ENCODE measurements at places on chromosomes 6 and 20.

GRCh38 chr6:36888654-36889481 lies 3.1 kb downstream of the C6orf89 start:
- no peak for DNase-seq

DNA sequence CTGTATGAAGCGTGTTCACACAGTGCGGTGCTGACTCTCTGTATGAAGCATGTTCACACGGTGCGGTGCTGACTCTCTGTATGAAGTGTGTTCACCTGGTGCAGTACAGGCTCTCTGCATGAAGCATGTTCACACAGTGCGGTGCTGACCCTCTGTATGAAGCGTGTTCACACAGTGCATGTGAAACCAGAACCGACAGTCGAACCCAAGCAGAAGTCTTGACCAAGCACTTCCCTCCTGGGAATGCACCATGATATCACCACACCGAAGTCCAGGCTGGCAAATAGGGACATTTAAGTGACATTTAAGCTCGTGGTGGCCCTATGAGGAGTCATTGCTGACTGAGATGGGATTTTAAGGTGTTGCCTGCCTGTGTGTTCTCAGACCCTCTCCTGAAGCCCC lies 11.3 kb upstream of the SERPINB1 start:
- no peak for DNase-seq

DNA sequence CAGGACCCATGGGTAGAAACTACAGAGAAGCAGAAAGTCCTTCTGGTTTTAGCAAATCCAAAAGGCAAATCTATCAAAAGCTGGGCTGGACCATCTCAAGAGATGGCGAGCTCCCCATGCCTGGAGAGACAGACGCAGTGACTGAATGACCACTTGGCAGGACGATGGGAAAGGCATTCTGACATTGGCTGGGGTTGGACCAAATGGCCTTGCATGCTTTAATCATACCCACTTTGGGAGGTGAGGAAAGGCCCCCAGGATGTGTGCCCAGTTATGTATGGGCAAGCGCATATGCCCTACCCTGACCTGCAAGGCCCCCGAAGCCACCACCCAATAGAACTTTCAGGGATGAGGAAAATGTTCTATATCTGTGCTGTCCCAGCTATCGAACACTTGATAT lies 45.1 kb downstream of the JPH2 start:
- no peak for DNase-seq

GRCh38 chr6:27667657-27668441 lies 194.9 kb upstream of the ZNF184 start:
- DNase-seq, result no peak

- no peak for DNase-seq
Observed at GRCh38 chr20:4795394-4795793, 73.7 kb downstream of the PRND start.

- no peak for DNase-seq
Observed at GRCh38 chr6:79094938-79095337, 16.9 kb upstream of the PHIP start.

- no peak for DNase-seq
Observed at GRCh38 chr20:18971574-18971973, 158.0 kb downstream of the SCP2D1 start.

- no peak for DNase-seq
Observed at GRCh38 chr20:42082611-42083010, 464.4 kb upstream of the CHD6 start.

- DNase-seq, result no peak
Observed at GRCh38 chr20:684676-685319, 9.2 kb upstream of the SCRT2 start.

- no peak for DNase-seq
Observed at GRCh38 chr6:47483853-47484546, 6.4 kb downstream of the CD2AP start.

DNA sequence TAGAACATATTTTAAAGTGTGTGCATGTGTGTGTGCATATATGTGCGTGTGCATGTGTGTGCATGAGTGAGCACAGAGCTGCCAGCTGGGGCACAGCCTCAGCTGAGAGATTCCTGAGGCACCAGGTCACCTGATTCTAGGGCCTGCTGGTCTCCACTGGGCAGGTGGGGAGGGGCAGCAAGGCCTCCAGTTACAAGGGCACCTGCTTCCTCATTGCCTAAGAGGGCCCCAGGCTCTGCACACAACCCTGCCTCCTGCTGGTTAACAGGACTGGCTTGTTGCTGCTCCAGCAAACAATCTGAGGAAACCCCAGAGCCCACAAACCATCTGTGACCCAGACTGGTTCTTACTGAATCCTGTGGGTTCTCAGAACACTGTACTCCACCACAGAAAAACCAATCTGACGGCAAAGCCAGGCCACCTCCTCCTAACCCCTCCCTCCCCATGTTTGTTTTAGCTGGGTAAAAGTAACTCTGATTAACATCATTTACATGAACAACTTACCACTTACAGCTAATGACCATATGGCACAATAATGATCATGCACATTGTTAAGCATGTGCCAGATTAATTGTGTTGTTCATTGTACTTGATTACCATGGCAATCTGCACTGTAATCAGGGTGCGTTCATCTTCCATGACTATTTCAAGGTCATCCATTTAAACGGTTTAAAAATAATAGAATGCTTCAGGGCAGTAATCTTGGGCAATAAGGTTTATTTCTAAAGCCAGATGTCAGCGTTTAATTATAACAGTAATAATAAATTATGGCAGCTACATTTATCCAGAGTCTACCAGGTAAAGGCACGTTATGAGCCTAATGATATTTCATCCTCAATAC lies 23.1 kb upstream of the UBE2J1 start:
- no peak for DNase-seq

- no peak for DNase-seq
Observed at GRCh38 chr6:10300071-10300470, 114.8 kb downstream of the TFAP2A start.

DNA sequence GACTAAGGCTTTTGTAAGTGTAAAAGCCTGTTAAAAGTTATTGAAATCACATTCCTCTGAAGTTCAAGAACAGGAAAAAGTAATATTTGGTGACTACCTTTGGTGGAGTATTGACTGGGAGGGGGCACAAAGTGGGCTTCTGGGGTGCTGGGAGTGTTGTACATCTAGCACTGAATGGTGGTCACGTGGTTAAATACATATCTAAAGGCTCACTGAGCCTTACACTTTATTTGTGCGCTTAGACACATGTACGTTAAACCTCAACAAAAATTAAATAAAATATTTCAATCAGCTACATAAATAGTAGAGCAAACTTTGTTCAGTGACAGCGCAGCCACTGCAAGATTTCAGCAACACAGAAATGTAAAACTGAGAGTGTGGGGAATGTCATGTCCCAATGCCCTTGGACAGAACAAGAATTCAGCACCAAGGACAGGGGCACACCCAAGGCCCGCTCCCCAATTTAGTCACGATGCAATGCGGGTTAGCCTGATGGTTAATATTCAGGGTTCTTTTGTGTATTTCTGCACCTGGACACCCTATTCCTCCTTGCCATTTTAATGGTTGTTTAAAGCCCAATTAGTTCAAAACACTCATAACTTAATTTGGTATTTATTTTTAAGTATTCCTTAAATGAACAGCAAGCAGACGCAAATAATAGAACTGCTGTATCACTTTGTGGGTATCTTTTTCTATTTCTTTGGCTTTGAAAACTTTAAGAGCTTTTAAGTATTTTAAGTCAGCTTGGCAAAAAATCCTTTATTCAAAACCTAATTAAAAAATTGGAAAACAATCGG lies 37.4 kb downstream of the ANGPT4 start:
- DNase-seq, result no peak

DNA sequence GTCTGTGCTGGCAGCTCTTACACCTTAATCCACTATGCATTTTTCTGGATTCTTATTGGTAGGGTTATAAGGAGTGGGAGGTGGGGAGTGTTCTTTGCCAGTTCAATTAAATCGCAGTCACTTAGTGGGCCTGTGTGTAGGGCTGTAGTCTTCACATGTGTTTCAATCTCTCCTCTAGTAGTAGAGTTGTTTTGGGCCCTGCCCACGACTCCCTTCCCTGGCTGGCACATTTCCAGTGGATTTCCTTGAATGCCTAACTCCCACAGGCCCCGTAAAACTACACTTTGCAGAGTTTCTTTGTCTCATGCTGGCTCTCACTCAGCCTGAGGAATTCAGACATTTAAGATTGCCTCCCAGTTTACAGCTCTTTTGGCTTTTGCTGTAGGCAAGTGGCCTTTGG lies 414.0 kb upstream of the OPRM1 start:
- no peak for DNase-seq

DNA sequence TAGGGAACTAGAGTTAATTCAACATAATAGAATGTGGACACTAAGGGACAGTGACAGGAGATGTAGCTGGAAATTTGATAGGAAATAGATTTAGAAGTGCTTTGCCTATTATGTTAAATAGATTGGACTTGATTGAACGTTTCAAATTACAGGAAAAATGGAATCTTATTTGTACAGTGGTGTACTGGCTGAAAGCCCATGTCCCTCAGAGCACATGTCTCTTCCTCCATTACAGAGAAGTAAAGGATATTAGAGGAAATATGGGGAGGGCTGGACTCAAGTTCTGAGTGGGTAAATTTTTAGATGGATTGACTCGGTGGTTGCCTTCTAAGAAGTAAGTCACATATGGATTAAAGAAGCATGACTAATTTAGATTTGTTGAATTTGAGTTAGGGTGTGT lies 11.4 kb downstream of the PKIB start:
- no peak for DNase-seq

GRCh38 chr6:32943864-32944649 lies 3.2 kb upstream of the HLA-DMB start:
- DNase-seq, result no peak

DNA sequence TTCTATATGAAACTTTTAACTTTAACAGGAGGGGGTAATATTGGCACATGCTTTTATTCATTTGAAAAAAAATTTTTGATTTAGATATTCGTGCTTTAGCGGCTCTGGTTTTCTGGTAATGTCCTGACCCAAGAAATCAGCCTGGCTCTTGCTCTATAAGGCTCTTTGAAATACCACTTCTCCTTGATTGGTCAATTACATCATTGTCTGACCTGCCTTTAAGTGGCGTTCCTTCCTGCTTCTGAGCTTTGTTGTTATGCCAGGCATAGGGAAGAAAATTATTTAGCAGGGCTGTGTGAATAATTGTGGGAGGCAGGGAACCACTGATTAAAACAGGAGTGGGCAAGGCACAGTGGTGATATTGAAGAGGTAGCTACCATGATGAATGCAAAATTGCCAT lies 3.9 kb downstream of the RNF144B start:
- no peak for DNase-seq

GRCh38 chr6:149316108-149316727 lies 1.3 kb upstream of the TAB2 start:
- no peak for DNase-seq

DNA sequence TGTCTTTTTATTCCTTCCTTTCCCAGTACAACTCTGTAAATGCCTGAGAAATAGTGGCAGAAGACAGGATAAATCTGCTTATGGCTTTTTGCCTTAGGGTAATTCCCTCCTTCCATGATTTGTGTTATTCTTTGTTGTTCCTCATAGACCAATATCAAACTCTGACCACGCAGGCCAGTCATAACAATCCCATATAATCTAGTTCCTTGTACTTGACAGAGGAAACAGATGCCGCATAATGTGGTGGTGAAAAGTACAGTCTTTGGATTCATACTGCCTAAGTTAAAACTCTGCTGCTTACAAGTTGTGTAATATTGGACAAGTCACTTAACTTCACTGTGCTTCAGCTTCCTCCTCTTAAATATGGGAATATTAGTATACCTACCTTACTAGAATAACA lies 8.2 kb upstream of the BAG2 start:
- DNase-seq, result no peak

DNA sequence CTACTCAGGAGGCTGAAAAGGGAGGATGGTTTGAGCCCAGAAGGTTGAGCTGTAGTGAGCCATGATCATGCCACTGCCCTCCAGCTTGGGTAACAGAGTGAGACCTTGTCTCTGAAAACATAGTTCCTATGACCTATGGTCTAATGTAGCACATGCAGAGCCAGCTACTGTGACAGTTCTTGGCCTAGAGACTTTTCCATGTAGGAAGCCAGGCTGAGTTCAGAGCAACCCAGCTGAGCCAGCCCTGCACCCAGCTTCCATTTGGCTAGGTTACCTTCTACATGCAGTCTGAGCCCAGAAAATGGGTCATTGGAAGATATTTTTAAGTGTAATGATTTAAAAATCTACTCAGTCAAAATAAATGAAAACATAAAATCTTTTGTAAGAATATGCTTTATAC lies 92.8 kb downstream of the FNDC1 start:
- no peak for DNase-seq

GRCh38 chr6:54920628-54921027 lies 74.1 kb downstream of the FAM83B start:
- DNase-seq, result no peak

DNA sequence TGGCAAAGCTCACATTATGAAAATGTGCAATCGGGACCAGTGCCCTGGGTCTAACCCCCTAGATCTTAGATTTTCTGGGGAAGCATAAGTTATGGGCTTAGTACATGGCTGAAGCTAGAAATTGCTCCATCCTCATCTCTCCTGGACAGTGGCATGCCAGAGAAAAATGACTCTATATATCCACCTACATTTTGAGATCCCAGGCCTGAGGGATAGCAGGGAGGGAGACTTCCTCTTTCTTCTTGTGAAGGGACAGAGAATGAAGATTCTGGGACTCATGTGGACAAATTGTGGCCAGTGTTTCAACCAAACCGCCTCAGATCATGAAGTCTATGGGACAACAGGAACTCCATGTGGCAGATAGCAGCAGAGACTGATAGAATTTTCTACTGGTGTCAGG lies 35.4 kb downstream of the GSTA2 start:
- no peak for DNase-seq

GRCh38 chr6:113642001-113642713 lies 215.0 kb upstream of the MARCKS start:
- DNase-seq, result no peak

DNA sequence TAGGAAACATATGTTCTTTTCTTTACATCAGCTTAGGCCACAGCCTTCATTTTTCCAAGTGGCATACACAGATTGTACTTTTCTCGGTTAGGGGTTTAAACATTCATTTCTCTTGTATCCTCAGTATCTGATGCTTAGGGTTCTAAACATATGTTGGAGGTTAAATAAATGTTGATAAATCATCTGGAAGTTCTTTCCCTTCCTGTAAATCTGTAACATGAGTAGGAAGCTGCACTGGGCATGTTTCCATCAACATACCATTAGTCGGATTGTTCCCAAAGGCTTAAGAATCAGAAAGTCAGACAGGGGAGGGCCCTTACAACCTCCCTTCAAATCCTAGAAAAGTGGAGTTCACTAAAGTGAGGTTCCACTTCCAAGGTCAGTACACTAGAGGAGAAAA lies 54.8 kb upstream of the BCLAF1 start:
- no peak for DNase-seq

- DNase-seq, result no peak
Observed at GRCh38 chr6:73325656-73326055, 28.4 kb downstream of the DPPA5 start.

- DNase-seq, result no peak
Observed at GRCh38 chr20:52047811-52048764, 143.5 kb downstream of the ZFP64 start.

DNA sequence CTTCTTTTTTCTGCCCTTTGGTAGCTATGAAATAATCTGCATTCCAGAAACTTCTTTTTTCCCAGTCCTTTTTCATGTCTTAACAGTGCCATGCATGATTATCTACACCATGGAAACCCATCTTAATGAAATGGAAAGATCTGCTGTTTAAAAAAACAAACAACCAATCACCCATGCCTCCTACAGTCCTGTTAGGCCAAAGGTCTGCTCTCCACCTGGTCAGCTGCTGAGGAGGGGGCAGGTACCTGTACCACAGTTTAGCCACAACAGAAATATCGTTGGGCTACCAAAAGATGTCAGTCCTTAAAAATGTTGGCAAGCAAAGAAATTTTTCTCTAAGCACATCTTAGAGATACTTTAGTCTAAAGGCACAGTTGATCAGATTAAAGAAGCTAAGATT lies 112.6 kb downstream of the SLC16A10 start:
- DNase-seq, result no peak

Measured in stimulated activated CD4-positive, alpha-beta T cell treated with anti-CD3 and anti-CD28 coated beads, Interleukin-1b, Interleukin-23, amount 100 ng/mL, for 24 hours (primary cell).